ENCODE measurements at places on chromosomes 7 and 10.

GRCh38 chr10:115355162-115355760 is 262.1 kb downstream of the ATRNL1 start:
- no peak for DNase-seq

- DNase-seq: no peak
Observed at GRCh38 chr7:80273327-80273726, 138.7 kb downstream of the GNAI1 start.

DNA sequence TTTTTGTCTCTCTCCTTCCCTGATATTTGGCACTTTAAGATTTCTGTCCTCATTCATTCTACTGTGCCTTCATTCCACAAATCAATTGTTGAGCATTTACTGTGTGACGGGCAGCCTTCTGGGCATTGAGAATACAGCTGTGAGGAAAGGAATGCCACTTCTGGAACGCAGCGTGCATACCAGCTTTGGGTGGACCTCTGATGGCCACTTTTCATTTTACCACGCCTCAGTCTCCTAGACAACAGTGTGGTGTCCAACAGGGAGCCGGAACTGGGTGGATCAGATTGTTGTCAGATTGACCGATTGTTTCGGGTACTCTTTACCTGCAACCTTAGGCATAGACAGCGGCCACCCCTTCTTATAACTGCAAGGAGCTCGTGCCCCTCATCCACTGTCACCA is 222.7 kb upstream of the DPP6 start:
- no peak for DNase-seq

DNA sequence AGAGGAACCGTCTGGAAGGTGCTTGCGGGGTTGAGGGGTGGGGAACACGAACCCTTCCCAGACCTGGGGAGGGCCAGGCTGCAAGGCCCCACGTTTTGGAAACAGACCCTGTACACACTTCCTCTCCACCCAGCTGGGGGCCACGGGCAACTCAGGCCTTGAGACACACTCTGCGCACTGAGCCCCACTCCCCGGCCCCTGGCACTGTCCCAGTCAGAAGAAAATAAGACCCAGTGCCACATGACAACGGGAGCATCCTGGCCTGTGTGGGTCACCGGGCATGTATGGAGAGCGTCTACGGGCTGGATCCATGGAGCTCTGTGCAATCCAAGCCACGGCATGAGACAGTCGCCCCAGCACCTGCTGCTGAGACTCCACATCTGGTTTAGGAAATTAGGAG is 63.7 kb downstream of the CARD11 start:
- no peak for DNase-seq

DNA sequence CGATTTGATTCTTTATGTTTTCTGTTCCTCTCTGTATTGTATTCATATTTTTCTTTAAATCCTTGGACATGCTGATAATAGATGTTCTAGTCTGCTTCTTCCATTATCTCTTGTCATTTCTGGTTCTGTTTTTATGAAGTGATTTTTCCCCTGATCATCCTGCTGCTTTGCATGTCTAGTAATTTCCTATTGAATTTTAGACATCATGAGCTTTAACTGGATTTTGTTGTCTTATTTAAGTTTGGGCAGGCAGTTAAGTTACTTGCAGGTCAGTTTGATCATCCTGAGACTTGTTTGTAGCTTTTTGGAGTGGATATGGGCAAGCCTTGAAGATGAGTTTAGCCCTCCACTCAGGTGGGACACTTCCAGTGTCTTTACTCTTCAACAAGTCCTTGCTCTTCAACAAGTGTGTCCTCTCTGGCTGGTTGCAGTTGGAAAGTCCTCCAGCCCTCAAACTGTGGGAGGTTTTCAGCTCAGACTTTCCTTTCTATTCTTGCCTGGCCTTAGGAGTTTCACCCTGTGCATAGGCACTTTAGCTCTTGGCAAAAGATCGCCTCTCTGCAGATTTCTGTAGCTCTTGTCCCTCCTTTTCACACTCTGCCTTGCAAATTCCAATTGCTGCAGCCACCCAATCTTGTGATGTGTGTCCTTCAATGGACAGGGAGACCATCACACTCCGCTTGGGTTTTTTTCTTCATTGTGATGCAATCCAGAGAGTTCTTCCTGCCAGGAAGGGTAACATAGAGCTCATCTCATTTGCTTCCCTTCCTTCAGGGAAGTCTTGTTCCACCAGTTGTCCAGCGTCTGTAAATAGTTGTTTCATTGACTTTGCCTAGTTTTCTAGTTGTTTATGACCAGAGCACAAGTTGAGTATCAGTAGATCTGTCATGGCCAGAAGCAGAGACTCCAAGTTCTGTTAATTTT is 197.2 kb upstream of the SH2B2 start:
- DNase-seq: no peak

GRCh38 chr10:90007226-90007625 is 305.8 kb downstream of the KIF20B start:
- DNase-seq: no peak

- no peak for DNase-seq
Observed at GRCh38 chr7:106864298-106865081, 592 bp upstream of the PIK3CG start.

DNA sequence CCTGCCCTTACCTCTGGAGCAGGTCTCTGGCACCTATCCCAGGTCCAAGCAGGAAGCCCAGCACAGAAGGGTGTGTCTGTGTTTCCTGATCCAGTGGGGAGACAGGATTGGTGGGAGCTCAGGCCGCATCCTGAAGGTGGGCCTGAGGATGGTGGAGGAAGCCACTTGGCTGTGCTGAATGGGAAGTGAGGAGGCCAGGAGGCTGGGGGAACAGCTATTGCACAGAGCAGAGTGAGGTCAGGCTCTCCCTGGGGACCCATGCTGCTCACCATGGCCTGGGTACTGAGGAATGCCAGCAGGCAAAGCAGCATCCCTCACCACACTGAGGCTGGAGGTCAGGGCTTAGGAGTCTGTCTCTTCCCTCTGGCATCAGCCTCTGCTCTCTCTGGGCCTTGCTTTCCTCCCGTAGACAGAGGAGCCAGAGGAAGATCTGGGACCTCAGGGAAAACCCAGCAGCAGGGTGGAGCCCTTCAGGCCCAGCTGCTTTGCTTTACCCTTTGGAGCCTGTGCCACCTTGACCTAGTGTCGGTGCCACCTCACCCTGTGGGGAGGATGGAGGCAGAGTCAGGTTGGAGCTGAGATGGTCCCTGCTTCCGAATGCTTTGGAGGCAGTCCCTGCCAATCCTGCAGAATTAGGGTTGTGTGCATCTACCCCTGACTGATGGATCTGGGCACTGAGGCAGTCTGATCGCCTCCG is 39.0 kb downstream of the CDH23 start:
- DNase-seq: no peak

GRCh38 chr10:79380946-79381721 is 33.9 kb downstream of the PPIF start:
- no peak for DNase-seq

GRCh38 chr7:112701456-112701855 is 88.7 kb downstream of the TMEM168 start:
- DNase-seq: no peak

DNA sequence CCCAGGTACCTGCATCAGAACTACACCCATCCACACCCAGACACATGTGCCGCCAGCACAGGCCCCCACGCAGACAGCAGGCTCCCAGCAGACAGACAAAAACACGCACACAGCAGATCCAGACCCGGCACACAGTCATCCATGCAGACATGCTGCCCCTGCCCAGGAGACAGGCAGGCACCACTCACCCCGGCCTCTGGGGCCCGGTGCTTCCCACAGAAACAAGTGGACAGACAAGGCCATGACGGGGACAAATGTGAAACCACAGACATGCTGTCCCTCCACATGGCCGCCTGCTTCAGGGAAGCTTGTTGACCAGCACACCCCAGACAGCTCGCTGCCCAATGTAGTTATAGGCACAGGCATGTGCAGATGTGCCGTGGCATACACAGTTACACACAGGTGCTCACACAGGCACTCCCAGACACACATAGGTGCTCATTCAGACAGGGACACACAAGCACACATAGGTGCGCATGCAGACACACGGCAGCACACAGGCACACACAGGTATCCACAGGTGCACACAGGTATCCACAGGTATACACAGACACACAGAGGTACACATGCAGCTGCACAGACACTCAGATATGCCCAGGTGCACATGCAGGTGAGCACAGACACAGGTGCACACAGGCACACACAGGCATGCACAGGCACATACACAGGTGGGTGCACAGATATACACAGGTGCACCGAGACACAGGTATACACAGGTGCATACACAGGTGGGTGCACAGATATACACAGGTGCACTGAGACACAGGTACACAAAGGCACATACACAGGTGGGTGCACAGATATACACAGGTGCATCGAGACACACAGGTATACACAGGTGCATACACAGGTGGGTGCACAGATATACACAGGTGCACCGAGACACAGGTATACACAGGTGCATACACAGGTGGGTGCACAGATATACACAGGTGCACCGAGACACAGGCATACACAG is 10.5 kb upstream of the SCART1 start:
- DNase-seq: no peak

DNA sequence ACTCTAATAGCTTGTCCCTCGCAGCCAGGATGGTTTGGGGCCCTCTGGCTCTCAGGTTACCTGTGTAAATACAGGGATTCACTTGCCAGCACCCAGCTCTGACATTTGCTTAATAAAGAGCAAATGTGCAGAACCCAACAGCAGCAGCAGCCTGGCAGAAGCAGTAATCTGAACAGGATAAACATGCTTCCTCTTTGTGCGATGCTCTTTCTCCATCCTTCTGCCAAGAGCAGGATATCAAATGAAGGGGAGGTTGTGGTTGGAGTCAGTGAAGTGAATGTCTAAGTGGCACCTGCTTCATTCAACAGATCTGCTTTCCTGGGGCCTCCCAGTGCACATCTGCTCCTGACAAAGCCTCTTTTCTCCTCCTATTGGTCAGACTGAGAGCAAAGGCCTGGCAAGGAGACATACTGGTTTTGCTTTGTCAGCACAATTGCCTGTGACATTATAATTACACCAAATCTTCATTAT is 130.3 kb downstream of the NRF1 start:
- DNase-seq: no peak

DNA sequence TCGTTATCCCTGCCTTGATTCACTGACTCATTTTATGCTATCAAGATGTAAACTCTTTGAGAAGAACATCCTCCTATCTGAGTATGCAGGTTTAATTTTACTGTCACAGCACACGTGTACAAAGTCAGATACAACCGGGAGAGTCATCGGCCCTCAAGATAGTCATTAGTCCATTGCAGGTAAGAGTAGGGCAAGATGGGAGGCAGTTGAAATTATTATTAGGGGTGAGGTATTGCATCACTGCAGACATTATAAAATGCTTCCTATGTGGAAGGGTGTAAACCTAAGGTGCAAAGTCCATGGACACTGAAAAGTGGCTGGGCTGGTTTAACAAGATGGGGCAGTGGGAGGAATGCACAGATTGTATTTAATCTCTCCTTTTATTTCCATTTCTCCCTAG is 113.7 kb downstream of the ARL4A start:
- no peak for DNase-seq

DNA sequence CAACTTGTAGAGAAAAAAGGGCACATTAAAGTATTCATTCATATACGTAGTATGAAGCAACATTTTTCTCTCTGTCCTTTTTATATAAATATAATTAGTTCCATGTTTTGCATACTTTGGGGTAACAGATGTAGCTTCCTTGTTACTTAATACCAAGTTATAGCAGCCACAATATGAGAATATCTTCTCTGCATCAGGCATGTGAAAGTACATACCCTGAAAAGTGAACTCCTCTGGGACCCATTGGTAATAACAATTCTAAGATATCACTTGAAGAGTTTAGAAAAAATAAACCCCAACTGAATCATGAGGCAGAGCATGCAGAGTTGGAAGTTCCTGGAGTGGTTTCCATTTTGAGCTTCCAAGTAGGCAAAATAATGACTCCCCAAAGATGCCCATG is 2.4 kb upstream of the CRPPA start:
- DNase-seq: no peak

- no peak for DNase-seq
Observed at GRCh38 chr7:28954946-28955345, 3.2 kb downstream of the TRIL start.

GRCh38 chr10:8180360-8181109 is 126.0 kb downstream of the GATA3 start:
- no peak for DNase-seq

DNA sequence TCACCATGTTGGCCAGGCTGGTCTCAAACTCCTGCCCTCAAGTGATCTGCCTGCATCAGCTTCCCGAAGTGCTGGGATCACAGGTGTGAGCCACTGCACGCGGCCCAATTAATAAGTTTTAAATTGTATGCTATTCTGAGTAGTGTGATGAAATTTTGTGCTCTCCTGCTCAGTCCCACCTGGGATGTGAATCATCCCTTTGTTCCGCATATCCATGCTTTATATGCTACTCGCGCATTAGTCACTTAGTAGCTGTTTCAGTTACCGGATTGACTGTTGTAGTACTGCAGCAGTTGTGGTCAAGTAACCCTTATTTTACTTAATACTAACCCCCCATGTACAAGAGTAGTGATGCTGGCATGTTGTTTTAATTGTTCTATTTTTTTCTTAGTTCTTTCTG is 47.3 kb upstream of the OIT3 start:
- no peak for DNase-seq
